NCI-H1092 (cell line): ENCODE measurements at places on chromosomes 12 and 14.
A peak's percentile ranks its signal among the peaks of the same experiment; 100 is the strongest.

DNA sequence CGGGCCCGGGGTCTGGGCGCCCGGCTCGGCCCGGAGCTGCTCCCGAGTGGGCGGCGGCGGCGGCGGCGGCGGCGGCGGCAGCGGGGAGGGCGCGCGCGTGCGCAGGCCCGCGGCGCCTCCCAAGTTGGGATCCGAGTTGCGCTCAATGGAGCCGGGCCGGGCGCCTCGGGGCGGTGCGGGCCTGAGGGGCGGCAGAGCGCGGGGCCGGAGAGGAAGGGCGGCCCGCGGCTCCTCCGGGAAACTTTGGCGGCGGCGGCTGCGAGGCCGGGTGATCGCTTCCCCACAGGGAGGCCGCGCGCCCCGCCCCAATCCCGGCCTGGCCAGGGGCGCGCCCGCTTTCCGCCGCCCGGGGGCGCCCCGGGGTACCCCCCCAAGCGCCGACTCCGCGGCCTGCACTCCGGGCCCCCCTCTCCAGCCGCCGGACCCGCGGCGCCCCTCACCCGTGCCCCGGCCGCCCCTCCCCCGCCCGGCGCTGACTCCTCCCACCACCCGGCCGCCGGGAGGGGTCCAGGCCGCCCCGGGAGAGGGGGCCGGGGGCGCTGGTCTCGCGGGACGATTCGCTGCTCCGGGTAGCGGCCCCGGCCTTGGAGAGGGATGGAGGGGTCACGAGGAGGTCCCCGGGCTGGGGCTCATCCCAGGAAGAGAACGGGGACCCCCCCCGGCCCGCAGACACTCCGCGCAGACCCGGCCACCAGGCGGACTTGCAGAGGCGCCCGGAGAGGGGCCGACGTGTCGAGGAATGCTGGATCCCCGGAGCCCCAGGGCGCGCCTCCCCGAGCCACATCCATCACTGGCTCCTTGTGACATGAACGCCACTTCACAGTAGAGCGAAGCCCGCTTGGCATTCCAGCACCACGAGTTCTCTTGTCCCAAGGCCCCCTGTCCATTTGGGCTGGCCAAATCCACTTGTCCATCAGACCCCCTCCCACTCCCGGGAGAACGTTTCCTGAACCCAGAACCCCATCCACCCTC is at the start of gene RILPL1:
Gene RILPL1, minus strand, starts transcription at position 48 of the 972 bp plus-strand sequence. CDS start 237 bp downstream, outside the sequence.
- no peak for DNase-seq

DNA sequence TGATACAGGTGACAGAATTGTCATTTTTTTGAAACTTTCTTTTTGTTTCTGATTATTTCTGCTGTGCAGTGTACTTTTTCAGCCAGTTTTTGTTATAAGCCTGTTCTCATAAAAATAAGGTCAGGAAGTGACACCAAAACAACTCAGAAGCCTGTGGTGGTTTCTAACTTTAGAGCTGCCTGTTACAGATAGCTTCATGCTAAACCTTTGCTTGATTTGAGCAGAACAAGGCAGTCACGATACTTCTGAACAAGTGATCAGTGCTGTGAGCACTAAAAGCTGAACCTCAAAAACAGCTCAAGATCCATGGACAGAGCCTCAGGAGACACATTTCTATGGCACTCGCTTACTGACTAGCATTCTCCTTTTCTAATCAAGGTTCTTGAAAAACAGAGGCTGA is 82.0 kb downstream of the PRKCH start:
- DNase-seq = no peak

GRCh38 chr12:132428936-132429601 is 60.9 kb upstream of the FBRSL1 start:
- peak; percentile 34 for DNase-seq

DNA sequence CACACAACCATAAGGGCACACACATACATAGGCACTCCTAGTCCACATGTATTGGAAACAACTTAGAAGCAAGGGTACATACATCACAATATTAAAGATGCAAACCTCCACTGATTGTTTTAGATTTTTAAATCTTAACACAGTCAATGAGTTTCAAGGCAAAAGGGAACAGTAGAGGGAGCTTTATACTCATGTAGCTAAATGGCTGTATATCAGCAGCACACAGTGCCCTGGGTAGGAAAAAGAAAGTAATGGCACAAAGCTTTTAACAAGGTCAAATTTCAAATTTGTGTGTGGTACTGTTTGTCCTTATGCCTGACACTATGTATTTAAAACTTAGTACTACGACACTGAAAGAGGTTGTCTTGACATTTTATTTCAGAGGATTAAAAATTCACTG is 262.0 kb downstream of the MED13L start:
- DNase-seq = peak; percentile 8

- DNase-seq = no peak
Measured at GRCh38 chr12:109535863-109536250, 37.4 kb downstream of the MMAB start.

DNA sequence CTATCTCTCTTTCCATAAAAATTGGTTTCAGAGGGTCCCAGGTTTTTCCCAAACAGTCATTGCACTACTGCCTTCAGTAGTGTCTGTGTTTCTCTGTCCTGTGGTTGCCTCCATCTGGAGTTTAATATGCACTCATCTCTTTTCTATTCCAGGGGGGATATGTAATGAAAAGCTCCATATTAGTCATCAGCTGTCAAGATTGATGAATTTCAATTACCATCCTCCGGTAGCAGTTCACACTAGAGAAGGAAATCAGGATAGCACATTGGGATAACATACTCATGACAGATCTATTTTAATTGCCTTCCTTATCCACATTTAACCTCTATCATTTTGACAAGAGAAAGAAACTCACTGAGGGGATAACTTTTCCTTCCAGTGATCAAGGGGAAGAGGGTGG is 589.0 kb upstream of the SEL1L start:
- DNase-seq = no peak

DNA sequence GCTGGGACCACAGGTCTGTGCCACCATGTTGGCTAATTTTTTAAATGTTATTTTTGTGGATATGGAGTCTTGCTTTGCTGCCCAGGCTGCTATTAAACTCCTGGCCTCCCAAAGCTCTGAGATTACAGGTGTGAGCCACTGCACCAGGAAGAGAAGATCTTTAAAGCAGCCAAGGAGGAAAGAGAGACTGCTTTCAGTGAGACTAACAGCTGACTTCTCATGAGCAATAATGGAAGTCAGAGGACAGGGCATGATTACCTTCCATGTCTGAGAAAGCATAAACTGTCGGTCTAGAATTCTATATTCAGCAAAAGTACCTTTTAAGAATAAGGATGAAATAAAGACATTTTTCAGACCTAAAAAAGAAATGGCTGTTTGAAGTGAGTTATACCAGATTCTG is 57.3 kb upstream of the CHGA start:
- DNase-seq = no peak
